SHP77 (cell line): ENCODE measurements at places on chromosomes 4 and X.

DNA sequence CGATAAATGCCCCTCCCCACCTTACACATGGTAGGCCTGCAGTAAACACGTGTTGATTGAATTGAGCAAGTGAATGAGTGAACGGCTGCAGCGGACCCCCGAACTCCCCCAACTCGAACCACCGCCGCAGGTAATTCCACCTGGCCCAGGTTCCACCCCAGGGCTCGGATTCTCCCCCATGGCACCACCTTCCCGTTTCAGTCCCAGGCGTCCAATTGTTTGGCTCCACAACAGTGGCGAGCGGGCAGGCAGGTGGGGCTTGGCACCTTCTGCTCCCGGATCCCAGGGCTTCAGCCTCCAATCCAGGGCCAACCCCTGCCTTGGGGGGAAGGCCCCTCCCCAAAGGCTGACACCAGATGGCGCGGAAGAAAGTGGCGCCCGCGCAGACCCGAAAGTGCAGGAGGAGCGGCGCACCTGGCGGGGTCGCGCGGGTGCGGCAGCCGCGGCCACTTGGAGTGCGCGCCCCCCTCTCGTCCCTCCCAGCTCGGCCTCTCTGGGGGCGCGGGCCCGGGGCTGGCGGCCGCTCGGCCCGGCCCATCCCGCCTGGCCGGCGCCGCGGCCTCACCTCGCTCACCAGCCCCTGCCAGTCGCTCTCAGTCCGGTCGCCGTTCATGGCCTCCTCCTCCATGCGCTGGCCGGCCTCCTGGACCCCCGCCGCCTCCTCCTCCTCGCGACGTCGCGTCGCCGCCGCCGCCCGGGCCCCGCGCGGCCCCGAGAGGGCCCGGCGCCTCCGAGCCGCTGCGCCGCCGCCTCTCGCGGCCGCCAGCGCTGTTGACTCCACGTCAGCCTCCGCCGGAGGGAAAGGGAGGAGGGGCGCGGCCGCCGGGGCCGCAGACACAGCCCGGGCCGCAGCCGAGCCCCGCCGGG lies at the start of gene CCDC149:
TSS of gene CCDC149 (minus strand) at position 791 of the 867 bp plus-strand sequence. CDS start at position 613, 178 bp downstream.
- peak; percentile 39 for DNase-seq

DNA sequence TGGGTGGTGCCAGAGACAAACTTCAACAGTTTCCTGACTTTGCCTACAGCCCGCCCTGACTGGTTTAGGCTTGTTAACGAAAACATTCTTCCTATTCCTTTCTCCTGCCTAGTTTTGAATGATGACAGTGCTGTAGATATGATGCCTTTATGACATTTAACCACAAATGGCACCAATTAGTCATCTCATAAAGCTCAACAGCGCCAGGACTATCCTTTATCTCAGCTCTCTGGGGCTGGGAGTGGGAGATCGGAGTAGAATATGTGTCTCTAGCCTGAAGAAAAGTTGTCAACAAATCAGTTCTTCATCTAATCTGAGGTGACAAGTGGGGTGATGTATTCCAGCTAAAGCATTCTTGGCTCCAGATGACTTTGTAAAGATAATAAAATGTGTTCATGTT lies 64.6 kb upstream of the SH3RF1 start:
- DNase-seq = no peak

DNA sequence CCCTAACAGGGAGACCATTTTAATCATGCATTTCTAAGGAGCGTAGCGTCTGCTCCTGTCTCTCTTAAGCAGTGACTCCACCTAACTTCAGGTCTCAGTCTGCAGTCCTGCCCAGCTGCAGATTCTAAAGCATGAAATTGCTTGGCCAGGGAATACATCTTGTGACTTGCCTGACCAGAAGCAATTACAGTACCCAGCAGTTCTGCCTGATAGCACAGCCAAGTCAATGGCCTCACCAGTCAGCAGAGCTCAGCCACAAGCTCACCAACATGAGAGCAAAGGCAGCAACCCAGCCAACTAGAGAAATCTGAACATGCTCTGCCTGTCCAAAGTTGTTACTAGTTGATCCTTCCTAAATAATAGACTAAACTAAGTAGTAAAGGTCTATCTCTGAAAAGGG lies 2011.9 kb upstream of the PCDH10 start:
- no peak for DNase-seq

DNA sequence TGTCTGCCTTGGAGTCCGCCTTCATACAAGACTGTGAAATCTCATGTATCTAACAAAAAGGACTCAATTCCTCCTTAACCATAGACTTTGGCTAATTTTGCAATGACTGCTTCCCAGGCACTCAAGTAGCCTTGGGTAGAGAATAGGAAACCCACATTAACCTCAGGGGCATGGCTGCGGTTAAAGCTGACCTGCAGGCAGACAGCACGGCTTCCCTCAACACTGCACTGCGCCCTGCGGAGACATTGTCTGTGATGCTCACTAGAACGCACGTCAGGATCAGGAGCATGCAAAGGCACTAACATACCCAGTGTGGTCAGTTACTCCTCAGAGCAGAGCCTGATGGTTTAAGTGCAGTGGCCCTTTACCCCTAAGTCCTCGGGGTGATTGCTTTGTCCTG lies 10.3 kb upstream of the GPR143 start:
- no peak for DNase-seq

- peak; percentile 65 for DNase-seq
Measured at GRCh38 chr4:129240816-129241215, 144.9 kb downstream of the C4orf33 start.
